ENCODE measurements at places on chromosomes 12 and 14.

DNA sequence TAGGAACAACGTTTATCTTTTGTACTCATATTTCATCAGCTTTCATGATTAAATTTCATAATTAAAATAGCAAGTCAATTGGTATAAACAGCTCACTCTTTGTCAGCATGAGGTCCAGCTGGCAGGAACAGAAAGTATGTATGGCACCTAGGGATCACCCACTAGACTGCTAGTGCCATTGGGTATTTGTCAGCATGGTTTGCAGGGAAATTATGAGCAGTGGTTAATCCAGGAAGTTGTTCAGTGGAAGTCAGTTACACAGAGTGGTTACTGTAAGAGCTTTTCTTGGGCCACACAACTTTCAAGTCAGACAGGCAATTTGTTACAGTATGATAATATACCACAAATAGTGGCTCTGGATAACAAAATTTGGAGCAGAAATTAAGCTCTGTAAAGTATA is 340.3 kb upstream of the RGS6 start:
- no peak for DNase-seq

DNA sequence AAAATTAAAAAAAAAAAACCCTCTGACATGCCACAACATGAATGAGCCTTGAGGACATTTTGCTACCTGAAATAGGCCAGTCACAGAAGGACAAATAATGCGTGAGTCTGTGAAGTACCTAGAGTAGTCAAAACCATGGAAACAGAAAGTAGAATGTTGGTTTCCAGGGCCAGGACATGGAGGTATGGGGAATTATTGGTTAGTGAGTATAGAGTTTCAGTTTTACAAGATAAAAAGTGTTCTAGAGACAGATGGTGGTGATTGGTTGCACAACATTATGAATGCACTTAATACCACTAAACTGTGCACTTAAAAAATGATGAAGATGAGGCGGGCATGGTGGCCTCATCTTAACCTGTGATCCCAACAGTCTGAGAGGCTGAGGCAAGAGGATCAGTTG is 47.6 kb upstream of the ZFP36L1 start:
- no peak for DNase-seq

DNA sequence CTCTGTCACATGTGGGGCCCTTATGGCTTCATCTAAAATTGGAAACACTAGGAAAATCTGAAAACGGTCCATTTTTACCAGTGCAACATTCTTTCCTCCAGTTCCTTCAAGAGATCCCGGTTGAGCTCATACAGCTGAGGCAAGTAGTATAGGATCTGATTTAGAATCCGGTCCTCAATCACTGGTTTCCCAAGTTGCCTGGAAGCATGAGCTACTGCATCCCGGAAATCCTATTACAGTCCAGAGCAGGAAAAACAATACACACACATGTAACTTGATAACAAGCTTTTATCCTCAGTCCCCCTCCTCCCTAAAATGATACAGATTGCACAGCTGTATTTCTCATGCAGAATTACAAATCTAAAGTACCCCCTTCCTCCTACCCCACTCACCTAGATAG is 67.9 kb upstream of the NR2C1 start:
- no peak for DNase-seq

DNA sequence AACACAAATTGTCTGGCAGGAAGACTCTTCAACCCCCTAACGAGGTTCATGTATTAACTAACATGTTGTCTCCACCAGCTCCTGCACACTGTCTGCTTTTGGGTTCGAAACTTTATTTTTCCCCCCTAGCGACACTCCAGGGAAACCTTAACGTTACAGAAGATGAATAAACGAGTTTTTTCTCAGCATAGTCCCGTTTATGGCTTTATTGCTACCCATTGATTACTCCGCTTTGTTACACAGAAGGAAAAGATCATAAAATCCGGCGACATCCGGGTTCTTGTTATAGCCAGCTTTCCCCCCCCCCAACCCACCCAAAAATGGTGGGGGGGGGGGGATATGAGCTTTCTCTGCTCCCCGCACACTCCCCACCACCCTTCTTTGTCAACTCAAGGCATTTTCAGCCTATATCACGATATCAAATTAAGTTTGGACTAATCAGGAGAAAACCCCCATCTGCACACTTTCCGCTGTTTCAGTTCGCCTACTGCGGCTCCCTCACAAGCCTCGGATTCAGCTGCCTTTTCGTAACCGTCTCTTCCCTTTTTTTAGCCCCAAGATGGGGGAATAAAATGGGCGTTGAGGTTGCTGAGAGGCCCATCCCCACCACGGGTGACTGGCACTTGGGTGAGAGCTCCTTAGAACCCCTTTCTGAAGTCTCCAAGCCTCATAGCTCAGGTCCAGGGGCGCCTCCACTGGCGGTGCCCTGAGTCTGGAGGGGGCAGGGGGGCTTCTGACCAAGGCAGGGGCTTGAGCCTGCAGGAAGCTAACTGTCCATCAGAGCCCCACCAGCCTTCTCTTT is 1.4 kb upstream of the HOXC6 start:
- no peak for DNase-seq

DNA sequence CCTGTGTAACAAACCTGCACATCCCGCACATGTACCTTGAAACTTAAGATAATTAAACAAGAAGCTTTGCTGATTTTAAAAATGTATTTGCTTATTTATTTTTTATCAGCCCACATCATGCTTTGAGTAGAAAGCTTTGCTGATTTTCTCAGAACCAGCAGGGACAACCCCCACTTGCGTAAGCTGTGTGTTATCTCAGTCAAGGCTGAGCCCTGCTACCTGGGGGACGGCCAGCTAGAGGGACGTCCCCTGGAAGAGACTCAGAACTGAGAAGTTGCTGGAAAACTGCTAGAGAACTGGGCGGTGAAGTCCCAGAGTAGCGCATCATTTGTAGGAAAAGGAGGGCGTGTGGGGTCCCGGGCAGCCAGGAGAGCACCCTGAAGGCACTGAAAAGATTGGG is 4.1 kb upstream of the PLEK2 start:
- DNase-seq = no peak

GRCh38 chr12:85253853-85254252 is 26.2 kb upstream of the ALX1 start:
- DNase-seq = no peak

GRCh38 chr12:44459569-44459968 is 416.5 kb downstream of the NELL2 start:
- DNase-seq = no peak

- no peak for DNase-seq
These were observed 179.6 kb upstream of the DIO2 start for GRCh38 chr14:80390906-80391305.

DNA sequence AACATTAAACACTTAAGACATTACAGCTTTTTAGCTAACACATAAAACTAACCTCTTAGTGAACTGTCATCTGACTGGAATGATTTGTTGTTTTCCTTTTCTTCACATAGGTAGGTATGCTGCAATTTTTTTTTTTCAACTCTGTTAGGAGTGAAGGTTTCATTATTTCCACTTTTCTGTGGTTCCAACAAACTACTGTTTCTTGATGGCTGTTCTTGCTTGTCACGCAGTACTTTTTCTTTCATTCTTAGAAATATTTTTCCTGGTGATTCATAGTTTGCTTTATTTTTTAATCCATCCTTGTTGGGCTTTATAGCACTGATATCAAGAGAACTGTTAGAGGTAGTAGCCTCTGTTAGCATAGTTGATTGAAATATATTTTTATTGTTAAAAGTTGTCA is 6.3 kb downstream of the MIS18BP1 start:
- DNase-seq = no peak

DNA sequence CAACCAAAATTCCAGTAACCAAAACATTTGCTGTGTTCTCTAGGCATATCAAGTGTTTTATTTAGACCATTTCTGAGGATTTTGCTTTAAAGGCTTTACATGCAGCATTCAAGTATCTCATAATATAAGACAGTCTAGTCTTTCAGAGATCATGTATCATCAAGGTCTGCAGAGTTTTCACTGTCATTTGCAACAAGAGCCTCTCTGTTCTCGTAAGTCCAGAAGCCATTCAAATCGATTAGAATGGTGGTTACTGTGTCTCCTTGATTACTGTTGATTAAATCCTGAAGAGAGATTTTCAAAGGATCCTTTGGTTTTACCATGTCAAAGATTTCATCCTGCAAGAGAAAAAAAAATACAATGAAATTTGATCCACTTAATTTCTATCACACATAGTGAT is 36.3 kb downstream of the PPP2R3C start:
- no peak for DNase-seq

GRCh38 chr12:72089678-72090077 is 151.0 kb downstream of the TPH2 start:
- no peak for DNase-seq

DNA sequence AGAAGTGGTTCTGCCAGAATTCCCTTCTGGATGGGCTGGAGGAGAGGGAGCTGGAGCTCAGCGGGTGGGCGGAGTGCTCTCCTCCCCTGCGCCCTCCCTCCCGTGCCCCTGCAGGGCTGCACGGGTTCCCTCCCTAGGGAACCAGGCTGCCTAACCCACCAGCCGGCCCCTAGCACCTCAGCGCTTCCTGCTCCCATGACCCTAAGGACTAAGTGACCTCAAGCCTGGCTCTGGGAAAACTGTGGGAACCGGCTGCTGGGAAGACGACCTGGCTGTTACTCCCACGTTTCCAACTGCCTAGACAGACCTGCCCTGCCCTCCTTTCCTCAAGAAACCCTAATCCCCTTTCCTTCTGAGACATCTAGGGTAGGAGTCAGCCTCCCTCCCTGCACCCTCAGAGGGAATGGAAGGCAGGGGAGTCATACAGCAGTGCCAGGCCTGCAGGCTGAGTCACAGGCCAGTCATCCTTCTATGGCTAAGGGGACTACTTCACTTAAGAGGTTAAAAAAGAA is 31.5 kb downstream of the SLC6A12 start:
- no peak for DNase-seq

DNA sequence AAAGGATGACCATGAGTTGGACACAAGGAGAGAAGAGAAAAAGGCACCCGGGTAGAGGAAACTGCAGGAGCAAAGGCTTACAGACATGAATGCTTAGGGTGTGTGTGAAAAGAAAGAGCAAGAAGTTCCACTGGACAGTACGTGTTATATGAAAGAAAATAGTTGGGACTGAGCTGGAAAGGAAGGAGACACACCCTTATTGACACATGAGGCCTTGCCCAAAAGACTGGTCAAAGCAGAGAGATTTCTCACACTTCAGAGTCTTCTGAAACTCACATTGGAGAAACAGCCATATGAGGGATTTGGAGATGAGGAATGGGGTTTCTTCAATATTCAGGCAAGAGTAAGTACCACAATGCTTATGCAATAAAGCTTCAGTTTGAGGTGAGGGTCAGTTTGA is 56.0 kb downstream of the TTC9 start:
- DNase-seq = no peak

DNA sequence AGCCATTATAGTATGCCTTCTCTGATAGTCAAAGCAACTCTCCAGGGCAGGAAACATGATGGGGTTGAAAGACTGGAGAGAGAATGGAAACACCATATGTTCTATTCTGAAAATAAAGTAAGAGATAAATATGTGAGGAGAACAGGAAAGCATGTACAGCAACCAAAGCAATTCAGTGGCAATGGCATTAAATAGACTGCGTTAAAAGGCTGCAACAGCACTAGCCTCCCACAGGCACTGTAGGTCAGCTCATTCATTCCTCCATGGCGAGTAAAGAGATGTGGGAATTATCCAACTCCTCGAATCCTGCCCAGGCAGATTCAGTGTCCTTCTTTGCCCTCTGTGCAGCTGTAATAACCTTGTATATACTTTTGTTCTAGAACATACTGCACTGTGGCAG is 43.8 kb downstream of the ANO6 start:
- no peak for DNase-seq

DNA sequence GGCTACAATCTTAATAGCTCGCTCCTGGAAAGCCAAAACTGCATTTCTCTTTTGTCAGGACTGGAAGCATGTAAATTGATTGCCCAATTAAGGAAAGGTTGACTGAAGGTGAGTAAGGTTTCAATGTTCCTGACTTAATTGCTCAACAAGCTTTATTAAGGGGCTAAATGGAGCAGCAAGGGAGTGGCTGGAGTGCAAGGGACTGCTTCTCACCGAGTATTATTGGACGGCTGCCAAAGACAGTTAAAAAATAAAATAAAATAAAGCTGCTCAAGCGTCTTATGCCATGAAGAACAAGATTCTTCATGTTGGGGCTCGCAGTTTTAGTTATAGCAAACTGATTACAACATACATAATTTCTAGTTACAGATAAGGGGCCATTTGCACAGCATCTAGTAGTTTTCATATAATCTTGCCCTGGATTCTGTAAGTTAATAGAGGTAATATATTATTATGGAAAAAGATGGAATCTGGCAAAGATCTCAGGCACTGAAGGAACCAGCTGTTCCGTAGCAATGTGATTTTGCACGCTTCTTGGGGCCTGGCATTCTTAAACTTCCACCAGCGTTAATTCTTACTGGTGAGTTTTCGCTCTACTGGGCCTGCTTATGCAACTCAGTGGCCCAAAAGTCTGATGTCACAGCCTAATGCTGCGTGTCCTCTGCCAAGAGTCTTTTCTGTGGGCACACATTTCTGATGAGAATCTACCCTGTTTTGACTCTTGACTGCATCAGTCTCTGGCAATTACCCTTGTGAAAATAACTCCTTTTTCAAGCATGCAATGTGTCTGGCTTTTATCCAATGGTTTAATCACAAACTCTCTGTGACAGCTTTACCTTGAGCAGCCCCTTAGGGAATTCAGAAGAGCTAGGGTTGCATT is 108.5 kb downstream of the SLC38A1 start:
- no peak for DNase-seq

DNA sequence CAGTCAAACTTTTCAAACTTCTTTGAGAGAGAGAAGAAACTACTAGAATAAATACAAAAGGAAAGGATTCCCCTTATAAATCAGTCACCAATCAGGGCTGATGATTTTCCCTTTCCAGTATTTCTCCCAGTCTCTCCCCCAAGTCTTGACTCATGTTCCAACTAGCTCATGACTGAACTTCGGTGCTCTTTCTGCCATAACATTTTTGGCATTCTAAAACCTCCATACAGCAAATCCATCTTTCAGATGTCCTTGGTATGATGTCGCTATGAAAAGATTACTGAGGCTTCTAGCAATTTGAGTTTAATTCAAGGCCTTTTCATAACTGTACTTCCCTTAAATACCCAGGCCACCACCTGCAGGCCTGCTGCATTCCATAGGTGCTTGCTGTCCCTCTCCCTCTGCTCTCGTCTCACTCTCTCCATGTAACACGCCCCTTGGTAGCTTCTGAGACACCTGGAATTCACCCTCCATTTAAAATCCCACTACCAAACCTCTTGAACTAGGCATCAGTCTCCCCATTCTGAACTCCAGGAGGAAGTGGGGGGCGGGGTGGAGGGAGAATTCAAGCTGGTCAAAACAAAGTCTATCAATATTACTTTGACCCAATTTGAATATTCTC is 2.4 kb downstream of the PRKD1 start:
- DNase-seq = no peak

DNA sequence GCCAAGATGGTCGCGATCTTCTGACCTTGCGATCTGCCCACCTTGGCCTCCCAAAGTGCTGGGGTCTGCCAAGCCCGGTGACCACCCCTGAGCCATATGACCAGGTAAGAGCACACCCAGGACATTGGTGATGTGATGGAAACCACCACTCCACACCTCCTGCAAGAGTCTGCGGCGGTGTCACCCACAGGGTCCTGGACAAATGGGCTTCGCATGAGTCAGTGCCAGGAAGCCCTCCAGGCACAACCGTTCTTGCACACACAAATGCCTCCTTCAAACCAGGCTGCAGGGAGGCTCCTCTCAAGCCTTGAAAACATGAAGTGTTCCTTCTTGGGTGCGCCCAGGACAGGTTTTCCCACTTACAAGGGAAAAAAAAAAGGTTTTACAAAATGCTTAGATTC is 16.6 kb downstream of the PITPNM2 start:
- DNase-seq = no peak

- no peak for DNase-seq
These were observed 109.6 kb downstream of the BCAT1 start for GRCh38 chr12:24839268-24839791.
